ENCODE measurements at places on chromosomes 6 and 20. TPM values are rescaled to one million over a fixed set of nuclear protein-coding genes. Genes with fewer than 3 reads are reported as not detected.

The APCDD1L gene
- not detected for total RNA-seq

The TTK gene
- total RNA-seq = not detected

GRCh38 chr6:135839121-135839520 is 12.4 kb upstream of the PDE7B start:
- DNase-seq = no peak

GRCh38 chr20:50296450-50297375 is 106.1 kb downstream of the CEBPB start:
- DNase-seq = no peak

The ADGRF1 gene
- total RNA-seq = not detected

The GPR6 gene
- 4.3 TPM for total RNA-seq

DNA sequence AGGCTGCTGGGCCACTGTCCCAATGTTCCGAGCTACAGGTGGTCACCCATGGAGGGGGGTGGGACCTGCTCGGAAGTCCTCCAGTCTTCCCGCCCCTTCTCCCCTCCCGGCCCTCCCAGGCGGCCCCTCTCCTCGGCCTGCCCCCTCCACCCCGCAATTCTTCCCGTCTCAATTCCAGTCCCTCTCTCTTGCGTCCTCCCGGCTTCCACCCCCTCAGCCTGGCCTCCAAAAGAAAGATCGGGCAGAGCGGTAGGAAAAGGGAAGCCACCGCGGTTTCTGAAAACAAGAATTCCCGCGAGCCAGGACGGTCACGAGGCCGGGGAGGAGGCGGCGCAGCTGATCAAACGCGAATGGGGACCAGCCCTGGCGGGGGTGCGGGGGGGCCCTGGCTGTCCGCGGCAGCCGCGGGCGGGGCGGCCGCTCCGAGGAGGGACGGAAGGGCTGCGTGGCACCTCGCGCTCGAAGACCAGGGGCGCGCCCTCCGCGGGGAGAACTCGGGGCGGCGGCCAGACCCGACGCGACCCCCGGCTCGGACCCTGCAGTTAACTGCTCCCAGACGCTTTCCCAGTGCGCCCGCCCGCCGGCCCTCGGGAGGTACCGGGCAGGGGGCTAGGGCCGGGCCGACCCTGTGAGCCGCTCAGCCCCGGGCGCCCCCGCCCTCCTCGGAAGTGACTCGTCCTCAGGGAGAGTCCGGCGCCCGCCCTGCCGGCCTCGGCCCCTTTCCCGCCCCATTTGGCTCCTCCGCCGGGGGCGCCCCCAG is 1.0 kb downstream of the PXDC1 start:
- DNase-seq = peak; percentile 76

- DNase-seq = no peak
These were observed 24.7 kb upstream of the LRFN2 start for GRCh38 chr6:40611912-40612311.

DNA sequence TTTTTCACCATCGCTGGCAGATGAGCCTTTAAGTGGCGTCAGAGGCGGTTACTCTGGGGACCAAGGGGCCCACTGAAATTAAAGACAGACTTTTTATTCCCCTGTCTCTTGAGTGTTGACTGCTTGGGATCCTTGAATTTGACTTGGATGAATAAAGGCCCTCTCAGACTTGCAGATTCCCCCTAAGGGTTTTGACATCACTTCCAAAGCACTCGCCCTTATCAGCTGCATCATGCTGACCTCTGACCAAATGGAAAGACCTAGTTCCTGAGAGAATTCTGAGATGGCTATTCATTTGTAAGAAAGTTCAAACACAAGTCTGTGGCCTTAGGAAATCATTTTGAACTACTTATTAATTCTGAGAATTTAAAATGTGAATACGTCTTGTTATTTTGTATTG is 13.5 kb upstream of the MOXD1 start:
- DNase-seq = no peak

- DNase-seq = no peak
These were observed 727.8 kb downstream of the QKI start for GRCh38 chr6:164142322-164142721.

The WFDC5 gene
- total RNA-seq = not detected

DNA sequence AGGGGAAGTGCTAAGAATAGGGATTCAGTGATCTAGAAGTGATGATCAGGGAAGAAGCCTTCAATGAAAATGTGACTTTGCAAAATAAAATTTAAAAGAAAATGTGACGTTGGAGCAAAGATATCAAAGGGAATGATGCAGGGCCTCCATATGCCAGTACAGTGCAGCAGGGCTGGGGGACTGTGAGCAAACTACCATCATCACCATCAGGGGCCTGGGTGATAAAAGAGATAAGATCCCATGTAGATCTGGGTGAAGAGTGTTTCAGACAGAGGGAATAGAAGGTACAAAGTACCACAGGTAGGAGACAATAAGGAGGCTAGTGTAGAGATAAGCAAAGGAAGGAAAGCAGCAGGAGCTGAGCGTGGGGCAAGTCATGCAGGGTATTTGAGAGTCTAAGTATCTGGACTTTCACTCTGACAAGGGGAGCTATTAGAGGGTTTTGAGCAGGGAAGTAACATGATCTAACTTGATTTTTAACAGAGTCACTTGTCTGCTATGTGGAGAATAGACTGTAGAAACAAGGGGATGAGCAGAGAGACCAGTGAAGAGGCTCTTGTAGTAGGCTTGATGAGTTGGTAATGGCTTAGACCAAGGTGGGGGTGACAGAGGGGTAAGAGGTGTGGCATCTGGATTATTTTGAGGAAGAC is 295.6 kb downstream of the ZFAND3 start:
- no peak for DNase-seq

The RNF8 gene
- total RNA-seq = 29.3 TPM

GRCh38 chr20:49938173-49939163 is 2.3 kb downstream of the RNF114 start:
- DNase-seq = peak; percentile 65
